ENCODE measurements at places on chromosomes 2 and 18.

DNA sequence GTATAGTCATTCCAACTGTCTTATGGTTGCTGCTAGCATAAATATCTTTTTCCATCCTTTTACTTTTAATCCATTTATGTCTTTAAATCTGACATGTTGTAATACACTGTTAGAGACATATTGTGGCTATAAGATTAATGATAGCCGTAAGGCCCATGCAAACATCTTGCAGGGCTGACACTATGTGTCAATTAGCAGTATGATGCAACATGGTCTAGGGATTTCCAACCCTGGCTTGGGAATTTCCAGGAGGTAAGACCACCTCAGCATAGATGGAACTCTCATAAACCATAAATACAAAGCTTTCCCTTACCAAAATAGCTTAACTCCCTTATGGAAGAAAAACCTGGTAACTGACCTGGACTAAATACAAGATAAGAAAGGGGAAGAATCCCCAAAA, 16.5 kb downstream of the SCLY start:
- no peak for DNase-seq

DNA sequence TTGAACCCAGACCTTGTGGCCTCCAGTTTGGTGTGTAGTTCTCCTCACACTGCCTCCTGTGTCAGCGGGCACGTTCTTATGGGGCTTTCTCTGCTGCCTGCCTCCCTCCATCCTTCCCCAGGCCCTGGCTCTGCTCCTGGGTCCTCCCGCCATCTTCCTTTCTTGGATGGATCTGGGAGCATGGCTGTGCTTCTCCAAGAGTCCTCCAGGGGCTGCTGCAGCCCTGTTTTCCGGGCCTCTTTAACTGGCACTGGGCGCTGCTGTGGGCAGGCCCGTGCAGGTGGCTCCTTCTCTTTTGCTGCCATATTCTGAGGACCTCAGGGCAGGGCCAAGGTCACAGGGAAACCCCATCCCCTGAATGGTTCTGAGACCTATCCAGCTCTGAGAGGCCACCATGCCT, 17.8 kb downstream of the THNSL2 start:
- DNase-seq = no peak

DNA sequence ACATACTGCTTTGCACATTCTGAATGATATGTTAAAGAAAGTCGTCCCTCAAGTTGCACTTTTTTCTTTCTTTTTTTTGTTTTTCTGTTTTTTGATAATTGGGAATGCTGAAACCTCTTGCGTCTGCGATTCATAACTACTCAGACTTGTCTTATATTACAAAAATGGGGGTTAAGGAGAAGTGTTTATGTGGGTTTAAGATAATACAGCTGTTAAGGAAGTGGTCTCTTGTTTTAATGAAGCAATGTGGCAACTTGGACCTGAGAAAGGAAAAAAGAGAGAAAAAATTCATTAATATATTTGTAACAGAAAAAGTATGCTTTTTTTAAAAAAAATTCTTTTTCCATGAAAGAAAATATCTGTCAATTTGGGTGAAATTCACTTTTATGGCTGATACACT, 268.5 kb upstream of the CCDC68 start:
- no peak for DNase-seq

DNA sequence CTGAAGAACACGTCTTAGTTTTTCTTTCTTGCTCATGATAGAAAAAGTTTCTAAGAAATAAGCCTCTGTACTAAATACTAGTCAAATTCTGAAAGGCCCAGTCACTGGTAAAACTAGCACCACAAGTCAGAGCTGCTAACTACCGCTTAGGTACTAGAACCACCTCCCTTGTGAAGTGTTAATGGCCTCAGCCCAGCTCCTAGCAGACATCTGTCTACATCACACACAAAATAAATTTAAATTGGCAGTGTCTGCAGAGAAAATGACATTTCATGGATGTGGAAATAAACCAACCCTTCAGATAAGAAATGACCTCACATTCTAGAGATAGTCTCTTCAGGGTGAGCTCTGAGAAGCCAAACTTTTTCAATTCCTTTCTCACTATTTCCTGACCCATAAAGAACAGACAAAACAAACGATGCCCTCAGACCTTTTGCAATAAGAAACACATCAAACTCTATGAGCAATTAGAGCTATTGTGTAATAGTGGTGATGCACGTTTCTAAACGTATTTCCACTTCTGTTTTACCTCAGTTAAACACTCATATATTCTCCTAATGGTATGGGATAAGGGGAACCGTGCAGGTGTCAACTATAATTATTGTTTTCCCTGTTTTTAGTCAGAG, 70.3 kb upstream of the DSG1 start:
- no peak for DNase-seq

DNA sequence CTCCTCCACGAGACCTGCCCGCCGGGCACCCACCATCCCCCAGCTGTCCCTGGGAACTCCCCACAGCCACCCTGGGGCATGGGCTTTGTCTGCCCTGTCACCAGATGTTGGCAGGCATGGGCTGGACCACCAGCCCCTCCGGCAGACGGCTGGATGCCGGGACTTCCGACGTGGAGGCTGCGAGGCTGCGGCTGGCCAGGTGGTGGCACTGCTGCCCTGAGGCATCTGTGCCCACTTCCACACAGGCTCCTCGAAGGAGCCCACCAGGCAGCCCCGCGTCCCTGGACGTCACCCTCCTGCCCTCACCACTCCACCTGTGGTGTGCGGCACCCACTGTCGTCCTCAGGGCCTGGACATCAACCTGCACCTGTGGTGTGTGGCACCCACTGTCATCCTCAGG, 319.9 kb upstream of the SALL3 start:
- no peak for DNase-seq

DNA sequence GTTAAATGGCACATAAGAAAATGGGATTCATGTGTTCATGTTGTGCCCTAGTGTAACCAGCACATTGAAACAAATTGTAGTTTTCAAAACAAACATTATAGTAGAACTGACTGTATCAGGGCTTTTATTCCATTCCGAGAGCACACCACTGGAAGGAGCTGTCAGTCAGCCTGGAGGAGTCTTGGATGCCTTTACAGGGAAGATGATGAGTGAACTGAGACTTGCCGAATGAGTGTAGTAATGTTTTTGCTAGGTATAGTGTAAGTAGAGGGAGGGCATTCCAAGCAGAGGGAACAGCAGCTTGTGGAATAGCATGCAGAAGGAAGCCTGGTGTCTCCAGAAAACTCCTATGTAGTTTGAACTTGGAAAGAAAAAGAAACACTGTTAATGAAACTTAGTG, 183.5 kb downstream of the MCFD2 start:
- DNase-seq = no peak

All from RKO (cell line).